ENCODE measurements at places on chromosomes 12 and 14.
A peak's percentile ranks its signal among the peaks of the same experiment; 100 is the strongest.

GRCh38 chr12:52871291-52872039 lies 22.7 kb upstream of the KRT78 start:
- DNase-seq: no peak

DNA sequence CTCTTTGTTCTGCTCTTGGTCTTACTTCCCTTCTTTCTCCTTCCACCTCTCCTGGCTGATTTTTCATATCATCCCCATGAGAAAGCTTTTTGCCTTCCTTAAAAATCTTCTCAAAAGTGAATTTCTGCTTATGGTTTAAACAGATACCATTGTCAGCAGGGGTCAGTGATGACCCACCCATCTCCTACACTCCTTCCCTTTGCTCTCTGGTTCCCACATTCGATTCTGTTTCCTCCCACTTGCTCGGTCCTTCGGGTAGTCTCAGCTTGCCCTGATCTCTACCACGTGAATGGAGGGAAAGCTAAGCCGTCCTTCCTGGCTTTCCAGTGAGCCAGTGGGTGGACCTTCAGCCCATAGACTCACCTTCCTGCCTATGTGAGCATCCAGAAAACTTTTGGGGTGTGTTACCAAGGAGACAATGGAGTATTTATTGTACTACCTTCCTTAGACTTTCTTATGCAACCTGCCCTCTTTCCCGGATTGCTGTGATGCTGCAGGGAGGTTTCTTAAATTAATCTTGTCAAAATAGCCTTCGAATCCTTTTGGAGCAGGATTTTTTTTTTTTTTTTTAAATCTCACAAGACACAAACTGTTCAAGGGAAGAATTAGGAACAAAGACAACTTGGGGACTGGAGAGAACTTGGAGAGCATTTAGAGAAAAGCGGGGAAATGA lies 306.3 kb downstream of the CACNA1C start:
- DNase-seq: no peak

GRCh38 chr12:75389706-75390105 lies 1.2 kb upstream of the GLIPR1L2 start:
- DNase-seq: no peak

DNA sequence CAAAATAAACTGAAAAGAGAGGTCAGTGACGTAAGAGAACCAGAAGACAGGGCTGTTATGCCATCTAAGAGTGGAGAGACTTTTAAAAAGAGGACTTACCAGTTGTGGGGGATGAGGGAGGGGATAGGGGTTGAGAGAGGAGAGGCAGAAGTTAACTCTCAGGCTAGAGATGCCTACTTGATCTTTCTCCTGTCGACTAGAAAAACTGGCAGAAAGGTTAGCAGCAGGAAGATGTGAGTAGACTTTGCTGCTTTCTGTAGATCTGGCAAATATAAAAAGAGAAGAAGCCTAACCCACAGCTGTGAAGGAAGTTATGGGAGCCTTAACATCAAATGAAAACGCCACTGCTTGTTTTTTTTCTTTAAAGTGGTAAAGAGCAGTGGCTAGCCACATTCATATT lies 10.7 kb downstream of the CREBL2 start:
- DNase-seq: no peak

DNA sequence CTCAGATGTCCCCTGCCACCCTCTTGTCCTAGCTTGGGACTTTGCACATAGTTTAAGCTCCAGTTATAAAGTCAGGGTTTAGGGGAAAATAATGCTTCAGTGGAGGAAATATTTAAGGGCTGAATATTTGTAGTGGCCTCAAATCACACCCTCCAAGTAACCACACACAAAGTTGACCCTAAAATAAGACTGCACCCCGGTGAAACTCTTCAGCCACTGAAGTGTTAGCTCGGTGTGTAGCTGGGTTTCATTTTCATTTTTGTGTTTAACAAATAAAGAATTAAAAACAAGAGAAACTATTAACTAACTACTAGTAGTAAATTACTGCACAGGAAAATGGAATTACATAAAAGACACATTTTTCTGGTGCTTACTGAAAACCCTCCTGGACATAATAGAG lies 14.8 kb upstream of the BCL11B start:
- DNase-seq: no peak

DNA sequence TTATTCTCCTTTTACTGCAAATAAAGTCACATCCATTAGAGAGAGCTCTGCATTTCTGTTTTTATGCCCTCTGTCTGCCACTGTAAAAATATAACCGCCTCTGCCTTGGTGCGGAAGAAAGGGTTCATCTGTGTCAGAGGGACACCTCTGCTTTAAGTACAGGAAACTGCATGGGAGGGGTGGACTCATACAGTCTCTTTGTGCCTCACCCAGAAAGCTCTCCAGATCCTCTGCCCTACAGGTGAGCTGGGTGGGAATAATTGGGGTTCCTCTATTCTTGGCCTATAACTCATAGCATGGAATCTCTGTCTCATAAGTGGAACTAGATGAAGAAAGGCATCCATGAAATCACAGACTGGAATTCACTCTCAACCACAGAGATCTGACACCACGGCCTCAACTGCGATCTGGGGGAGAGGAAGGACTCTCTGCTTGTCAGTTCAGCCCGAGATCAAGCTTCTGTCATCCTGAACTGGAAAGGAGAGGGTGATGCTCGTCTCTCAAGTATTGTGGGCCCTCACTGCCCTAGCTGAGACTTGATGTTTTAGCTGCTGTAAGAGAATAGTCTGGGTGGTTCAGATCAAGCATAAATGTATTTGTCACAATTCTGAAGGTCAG lies 702.3 kb downstream of the TMEM121 start:
- no peak for DNase-seq

GRCh38 chr14:30443368-30444007 lies 115.5 kb upstream of the G2E3 start:
- no peak for DNase-seq

- no peak for DNase-seq
Observed at GRCh38 chr14:48849741-48850322, 736.3 kb downstream of the RPS29 start.

- DNase-seq: no peak
Observed at GRCh38 chr14:73295198-73295796, 58.0 kb downstream of the PAPLN start.

GRCh38 chr14:37862263-37862662 lies 266.8 kb downstream of the TTC6 start:
- no peak for DNase-seq

DNA sequence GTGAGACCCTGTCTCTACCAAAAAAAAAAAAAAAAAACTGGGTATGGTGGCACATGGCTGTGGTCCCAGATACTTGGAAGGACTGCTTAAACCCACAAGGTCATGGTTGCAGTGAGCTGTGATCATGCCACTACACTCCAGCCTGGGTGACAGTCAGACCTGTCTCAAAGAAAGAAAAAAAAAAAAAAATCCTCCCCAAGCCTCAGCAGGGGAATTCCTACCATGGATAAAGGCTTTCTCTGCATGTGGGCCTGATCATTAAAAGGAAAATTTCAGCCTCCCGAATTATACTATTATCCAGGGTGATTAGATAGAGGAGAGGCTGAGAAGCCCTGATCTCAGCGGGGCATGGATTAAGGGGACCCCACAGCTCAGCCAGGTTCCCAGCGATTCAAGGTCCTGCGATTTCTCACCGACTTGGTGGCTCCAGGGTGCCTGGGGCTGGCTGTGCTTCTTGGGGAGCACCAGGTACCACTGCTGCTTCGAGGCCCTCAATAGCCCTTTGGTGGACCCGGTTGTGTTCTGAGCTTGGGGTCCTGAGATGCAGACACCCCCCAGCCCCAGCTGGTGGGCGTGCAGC lies 5.6 kb downstream of the SH2B3 start:
- DNase-seq: no peak

- no peak for DNase-seq
Observed at GRCh38 chr12:11693067-11693466, 43.6 kb downstream of the ETV6 start.

- DNase-seq: no peak
Observed at GRCh38 chr14:36208690-36209278, 32.3 kb upstream of the PTCSC3 start.

DNA sequence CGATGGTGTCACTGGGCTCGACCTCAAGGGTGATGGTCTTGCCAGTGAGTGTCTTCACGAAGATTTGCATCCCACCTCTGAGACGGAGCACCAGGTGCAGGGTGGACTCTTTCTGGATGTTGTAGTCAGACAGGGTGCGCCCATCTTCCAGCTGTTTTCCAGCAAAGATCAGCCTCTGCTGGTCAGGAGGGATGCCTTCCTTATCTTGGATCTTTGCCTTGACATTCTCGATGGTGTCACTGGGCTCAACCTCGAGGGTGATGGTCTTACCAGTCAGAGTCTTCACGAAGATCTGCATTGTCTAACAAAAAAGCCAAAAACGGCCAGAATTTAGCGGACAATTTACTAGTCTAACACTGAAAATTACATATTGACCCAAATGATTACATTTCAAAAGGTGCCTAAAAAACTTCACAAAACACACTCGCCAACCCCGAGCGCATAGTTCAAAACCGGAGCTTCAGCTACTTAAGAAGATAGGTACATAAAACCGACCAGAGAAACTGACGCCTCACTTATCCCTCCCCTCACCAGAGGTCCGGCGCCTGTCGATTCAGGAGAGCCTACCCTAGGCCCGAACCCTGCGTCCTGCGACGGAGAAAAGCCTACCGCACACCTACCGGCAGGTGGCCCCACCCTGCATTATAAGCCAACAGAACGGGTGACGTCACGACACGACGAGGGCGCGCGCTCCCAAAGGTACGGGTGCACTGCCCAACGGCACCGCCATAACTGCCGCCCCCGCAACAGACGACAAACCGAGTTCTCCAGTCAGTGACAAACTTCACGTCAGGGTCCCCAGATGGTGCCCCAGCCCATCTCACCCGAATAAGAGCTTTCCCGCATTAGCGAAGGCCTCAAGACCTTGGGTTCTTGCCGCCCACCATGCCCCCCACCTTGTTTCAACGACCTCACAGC lies 717 bp downstream of the UBC start:
- DNase-seq: peak; percentile 88

- no peak for DNase-seq
Observed at GRCh38 chr12:104314242-104314614, 10.7 kb downstream of the EID3 start.

- no peak for DNase-seq
Observed at GRCh38 chr12:83317595-83317994, 630.9 kb downstream of the TMTC2 start.

DNA sequence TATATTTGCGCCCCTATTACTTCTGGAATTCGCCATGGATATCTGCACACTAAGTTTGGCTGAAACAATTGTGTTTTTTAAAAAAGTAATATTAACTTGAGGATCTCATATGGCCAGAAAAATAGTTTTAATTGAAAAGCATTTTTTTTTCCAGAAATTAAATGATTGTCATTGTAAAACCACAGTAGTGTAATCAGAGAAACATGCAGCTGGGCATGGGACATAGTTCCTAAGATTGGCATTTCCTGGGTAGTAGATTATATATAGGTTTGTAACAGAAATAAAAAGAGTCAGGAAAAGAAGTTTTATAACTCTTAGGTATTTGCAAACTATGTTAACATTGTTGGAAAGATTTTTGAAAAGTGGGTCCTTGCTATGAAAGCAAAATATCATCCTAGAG lies 17.6 kb downstream of the SSPN start:
- no peak for DNase-seq

DNA sequence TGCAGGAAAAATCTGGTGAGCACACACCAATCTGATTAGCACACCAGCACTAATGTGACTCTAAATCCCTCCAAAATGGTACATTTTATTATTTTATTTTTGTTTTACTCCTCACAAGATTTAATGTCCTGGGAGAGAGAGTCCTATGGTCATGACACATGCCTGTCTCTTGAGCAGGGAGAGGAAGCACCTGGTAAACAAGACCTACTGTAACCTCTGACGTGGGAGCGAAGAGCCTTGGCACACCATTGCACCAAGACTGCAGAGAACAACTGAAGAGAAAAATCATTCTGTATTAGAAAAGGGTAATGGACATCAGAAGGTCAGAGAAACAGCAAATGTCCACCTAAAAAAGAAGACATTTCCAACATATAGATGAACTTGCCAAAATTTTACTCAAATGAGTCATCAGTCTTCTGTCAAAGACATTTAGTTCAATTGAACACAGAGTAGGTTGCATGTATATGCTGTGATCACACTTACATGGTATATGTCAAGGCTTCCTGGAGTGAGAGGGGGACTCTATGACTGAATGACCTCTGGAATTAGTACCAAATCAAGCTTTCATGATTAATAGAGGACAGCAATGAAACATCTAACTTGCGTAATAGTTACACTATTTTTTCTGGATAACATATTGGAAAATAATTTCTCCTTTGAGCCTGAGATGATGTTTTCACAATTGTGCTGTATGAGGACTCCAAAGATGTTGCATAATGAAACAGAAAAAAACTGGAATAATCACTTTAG lies 186.9 kb upstream of the FLRT2 start:
- DNase-seq: no peak

- DNase-seq: no peak
Observed at GRCh38 chr12:29617407-29617803, 119.9 kb upstream of the OVCH1 start.

GRCh38 chr14:73713206-73713802 lies 880 bp downstream of the PNMA1 start:
- no peak for DNase-seq

DNA sequence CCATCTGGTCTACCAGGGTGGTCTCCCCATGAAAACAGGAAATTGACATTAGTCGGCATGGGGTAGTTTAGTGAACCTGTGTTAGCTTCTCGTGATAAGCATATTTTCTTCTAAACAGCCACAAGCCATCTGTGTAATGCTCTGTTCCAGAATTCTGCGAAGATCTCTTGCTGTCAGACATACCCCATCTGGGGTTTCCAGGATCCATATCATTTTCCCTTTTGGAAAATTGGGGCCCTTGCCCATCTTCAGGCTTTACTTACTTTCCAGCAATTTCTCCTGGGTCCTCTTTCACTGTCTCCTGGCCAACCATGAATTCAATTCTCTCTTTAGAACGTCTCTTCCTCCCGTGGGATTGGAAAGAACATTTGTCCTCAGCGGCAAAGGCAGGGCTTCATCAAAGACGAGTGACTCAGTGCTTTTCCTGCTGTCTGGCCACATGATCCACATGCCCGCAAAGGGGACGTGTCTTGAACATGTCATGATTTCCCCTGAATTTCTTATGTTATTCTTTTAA lies 21.4 kb upstream of the NCOR2 start:
- DNase-seq: peak; percentile 29

DNA sequence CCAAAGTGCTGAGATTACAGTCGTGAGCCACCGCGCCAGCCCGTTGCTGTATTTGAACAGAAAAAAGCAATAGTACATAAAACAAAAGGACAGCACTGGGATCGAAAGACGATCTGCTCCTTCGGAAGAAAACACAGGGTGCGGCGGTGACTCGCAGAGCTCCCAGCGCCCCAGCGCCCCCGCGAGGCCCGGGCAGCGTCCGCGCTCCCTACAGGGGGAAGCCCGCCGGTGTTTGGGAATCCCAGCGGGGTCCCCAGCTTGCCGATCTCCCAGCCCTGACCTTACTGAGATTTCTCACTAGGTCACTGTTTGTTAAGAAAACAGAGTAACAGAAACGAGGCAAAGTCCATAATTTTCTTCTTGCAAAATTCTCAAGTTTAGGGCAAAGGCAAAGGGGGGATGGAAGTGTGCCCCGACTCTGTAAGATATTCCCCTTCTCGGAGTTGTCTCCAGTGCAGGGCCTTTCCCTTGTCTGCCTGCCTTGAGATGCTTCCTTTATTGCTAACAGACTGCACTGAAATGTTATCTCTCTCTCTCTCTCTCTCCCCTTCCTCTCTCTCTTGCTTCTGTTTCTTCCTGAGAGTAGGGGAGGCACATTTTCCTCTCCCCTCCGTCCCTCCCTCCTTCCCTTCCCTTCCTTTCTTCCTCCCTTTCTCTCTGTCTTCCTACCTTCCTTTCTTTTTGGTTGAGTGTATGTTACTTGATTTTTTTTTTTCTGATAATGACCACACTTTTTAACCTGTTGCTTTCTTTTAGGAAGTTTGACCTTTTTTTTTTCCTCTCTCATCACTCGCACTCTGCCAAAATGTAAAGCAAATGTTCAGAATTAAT lies 91.9 kb downstream of the TMEM30B start:
- DNase-seq: peak; percentile 35

All from activated T-cell treated with anti-CD3 and anti-CD28 coated beads for 48 hours (primary cell).